ENCODE measurements at places on chromosomes 5 and 9.

DNA sequence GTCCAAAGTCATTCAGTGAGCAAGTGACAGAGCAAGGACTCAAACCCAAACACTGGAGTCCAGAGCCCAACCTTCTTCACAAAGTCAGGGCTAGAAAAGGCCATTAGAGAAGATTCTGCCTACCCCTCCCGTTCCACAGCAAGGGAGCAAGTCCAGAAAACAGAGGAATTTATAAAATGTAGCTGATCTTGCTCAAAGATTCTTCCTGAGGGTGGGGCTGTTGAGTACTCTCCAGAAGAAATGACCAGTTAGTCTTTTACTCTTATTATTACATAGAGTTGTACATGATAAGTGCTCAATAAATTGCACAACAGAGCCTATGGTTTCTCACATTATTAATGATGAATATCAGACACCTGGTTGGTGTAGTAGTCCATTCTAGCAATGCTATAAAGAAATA is 39.3 kb upstream of the HMHB1 start:
- DNase-seq = no peak

DNA sequence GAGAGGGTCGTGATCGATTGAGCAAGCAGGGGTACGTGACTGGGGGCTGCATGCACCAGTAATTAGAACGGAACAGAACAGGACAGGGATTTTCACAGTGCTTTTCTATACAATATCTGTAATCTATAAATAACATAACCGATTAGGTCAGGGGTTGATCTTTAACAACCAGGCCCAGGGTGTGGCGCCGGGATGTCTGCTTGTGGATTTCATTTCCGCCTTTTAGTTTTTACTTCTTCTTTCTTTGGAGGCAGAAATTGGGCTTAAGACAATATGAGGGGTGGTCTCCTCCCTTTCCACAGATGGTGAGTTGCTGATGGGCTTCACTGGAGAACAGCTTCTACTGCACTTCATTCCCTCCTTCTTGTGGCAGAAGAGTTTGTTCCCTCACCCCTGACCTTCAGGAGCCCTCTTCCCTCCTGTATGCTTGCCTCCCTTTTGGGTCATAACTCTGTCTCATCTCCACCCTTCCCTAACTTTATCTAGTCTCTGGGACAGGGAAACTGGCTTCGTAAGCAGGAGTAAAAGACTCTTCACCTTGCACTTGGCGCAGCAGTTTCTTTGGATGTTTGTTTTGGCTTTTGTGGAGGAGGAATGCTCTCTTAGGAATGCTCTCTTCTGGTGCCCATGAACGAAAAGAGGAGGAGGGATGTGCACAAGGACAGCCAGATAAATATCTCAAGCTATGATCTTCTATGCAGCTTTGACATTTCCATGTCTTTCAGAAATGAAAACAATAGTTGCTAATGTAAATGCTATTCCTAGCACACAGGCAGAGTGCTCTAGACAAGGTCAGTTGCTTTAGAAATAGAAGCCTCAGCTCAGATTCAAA is 139.8 kb upstream of the RPS23 start:
- no peak for DNase-seq

GRCh38 chr5:585556-585955 is 26.6 kb upstream of the CEP72 start:
- no peak for DNase-seq

DNA sequence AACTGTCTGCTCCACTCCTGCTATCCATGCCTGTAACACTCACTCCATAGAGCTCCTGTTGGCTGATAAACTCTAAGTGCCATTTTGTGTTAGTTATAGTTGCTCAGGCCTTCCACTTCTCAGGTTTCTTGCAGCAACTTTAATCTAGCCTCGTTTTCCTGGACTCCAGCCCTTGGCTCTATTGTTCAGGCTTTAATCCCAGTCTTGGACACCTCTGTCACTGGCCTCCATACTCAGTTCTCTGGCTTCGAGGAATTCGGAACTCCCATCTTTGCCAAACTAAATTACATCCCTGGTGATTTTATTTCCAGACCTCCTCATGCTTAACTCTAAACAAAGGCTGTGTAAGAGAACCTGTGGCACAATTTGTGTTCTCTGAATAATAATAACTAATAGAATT is 39.8 kb downstream of the EMB start:
- DNase-seq = no peak

GRCh38 chr5:167284222-167284890 is 1007.1 kb upstream of the WWC1 start:
- no peak for DNase-seq

GRCh38 chr5:38911933-38912332 is 66.1 kb downstream of the OSMR start:
- DNase-seq = no peak

- DNase-seq = peak; percentile 77
Observed at GRCh38 chr9:110623462-110624025, 44.0 kb upstream of the SVEP1 start.

GRCh38 chr5:116371935-116372334 is 202.7 kb downstream of the SEMA6A start:
- no peak for DNase-seq

GRCh38 chr5:58934629-58935097 is 351.8 kb downstream of the RAB3C start:
- no peak for DNase-seq

GRCh38 chr5:119358901-119359603 is 3.2 kb downstream of the TNFAIP8 start:
- DNase-seq = no peak

DNA sequence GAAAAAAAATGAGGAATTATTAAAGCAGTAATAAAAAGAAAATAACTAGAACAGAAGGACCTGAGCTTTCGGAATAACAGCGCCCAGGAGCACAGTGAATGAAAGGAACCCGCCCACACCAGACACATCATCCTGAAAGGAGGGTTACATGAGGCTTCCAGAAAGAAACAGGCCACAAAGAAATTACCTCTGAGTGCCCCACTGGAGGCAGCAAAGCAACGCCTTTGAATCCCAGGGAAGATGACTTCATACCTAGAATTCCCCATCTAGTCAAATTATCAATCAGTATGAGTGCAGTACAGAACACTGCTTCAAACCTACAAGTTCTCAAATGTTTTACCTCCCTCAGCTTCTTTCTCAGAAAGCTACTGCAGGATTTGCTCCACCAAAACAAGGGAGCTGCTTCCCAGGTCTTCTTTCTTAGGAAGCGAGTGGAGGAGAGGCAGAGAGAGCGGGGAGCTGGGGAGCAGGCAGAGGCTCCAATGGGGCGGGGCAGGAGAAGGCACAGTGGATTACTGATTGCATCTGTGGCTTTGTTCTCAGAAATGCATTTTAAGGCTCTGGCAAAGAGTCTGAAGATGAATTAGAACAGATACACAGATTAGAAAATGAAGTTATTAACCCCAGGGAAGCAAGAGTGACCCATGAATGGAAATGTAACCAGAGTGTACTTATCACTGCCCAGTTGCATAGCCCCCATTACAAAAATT is 87.1 kb downstream of the SEMA4D start:
- no peak for DNase-seq

GRCh38 chr9:84875193-84875592 is 205.7 kb downstream of the NTRK2 start:
- no peak for DNase-seq

GRCh38 chr9:71472400-71472799 is 295.9 kb downstream of the CEMIP2 start:
- DNase-seq = no peak

GRCh38 chr9:91433180-91433579 is 9.5 kb upstream of the NFIL3 start:
- peak; percentile 37 for DNase-seq

GRCh38 chr9:133389025-133389557 is 12.9 kb downstream of the STKLD1 start:
- DNase-seq = no peak

DNA sequence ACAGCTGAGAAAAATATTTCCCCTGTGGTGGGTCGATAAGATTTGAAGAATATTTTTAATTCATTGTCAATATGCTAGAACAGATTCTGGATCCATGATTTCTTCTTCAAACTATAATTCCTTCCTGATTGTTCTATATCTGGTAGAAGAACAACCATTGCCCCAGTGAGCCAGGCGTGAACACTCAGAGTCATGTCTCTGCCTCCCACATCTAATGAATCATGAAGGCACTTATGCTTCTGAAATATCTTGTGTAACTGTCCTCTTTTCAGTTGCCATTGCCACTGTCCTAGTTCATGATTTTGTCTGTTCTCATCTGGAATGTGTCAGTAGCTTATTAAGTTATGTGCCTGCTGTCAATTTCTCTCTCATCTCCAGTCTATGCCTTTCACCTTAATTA is 40.0 kb downstream of the GABRG2 start:
- no peak for DNase-seq

GRCh38 chr9:129400971-129401622 is 219.8 kb downstream of the C9orf50 start:
- DNase-seq = no peak

DNA sequence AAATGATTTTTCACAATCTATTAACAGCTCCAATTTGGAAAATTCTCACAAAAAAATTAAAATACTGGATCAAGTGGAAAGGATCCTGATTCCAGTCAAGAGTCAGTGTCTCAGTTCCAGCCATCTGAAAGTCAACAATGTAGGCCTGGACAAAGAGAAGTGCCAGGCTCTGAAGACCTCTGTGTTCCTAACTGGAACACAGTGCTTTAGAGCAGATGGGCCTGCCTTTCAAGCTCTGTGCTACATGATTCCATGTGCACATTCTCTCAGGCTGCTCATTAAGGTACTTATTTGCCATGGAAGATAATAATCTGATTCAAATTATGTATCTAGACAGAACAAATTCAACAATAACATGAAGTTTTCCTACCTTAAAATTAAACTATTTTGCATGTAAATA is 30.2 kb upstream of the ALDH1A1 start:
- DNase-seq = peak; percentile 2

- peak; percentile 83 for DNase-seq
Observed at GRCh38 chr9:106333481-106333880, 529.5 kb upstream of the ZNF462 start.

DNA sequence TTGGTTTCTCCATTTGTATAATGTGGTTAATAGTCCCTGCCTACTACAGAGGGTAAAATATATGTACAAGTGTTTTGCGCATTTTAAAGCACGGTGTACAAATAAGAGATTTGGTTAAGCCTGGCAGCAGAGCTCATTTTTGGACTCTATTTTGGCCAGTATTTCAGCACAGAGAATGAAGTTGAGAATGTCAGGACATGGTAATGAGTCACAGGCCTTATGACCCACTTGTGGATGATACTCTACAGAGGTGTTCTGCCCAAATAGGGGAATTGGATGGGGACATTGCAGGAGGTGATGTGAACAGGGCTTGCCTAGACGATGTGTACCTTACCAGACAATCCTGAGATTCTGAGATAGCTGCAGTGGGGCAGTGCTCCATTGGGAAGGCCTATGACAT is 50.6 kb downstream of the MELK start:
- DNase-seq = no peak

- no peak for DNase-seq
Observed at GRCh38 chr9:83405759-83406158, 132.4 kb downstream of the FRMD3 start.

DNA sequence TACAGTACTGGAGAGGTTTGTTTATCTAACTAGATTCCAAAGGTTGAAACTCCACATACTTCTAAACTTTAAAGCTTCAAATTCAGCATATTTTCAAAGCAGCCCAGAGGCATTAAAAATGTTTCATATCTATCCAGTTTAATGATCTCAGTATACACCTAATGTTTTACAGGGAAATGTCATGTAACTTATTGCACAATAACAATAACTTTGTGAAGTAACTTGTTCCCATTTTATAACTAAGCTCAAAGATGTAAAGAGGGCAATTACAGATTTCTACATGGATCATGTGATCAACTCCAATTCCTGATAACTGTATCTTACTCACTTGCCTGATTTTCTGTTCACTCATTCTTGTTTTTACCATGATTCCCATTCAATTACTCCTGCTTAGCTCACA is 610.0 kb downstream of the TAF11L14 start:
- no peak for DNase-seq

DNA sequence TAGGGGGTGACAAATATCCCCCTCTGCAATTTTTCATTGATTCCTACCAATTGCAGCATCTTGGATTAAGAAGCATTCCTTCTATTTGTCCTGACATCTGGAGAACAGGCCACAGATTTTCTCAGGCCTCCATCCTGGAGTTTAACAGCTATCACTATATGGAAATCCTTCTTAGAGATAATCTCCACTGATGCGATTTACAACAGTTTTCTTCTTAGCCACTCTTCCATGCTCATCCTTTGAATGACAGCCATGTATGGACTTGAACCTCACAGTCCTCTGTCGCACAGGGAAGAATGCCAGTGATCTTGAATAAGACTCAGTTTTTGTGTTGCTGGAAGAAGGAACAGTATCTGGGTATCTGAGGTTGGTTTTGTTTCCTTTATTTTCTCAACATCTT is 73.2 kb downstream of the PGM5 start:
- peak; percentile 96 for DNase-seq

DNA sequence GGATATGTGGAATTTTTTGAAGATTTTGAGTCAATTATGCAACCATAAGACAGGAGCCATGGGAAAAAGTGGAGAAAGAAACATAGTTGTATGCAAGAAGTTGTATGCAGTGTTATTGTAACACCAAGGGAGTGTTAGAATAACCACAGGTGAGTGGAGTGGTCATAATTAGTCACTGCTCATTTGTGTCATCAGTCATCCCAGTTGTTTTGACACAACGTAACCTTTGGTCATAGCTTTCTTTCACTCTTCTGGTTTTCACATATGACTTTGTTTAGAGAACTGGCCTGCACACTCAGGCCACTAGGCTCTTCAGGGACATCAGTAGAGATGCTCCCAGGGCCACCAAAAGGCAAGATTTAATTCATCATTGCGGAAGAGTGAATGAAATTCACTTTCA is 158.7 kb upstream of the HMHB1 start:
- DNase-seq = no peak

GRCh38 chr9:84002344-84002743 is 21.7 kb downstream of the RMI1 start:
- no peak for DNase-seq

Data from NCI-H82 (cell line).